ENCODE measurements at places on chromosomes 2 and 18.

GRCh38 chr2:206481056-206481455 is 37.7 kb downstream of the ADAM23 start:
- no peak for DNase-seq

DNA sequence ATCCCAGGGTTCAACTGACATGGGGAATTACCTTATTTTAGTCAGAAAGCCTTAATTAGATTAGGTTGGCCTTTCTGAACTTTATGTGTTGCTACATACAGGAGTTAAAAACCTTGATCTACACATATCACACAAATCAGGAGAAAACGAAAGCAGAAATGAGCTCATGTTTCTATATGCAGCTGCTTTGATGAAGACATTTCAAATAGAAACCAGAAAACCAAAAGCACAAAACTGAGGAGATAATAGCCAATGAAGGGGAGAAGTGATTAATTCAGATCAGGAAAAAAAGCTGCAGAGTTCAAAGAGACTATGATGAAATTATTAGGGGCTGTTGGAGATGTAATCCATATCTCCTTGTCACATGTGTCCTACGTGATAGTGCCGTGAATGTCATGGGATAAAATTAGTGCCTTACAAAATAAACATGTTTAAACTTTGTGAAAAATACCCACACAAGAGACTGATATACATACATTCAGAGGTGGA is 255.0 kb downstream of the CAMKMT start:
- no peak for DNase-seq

DNA sequence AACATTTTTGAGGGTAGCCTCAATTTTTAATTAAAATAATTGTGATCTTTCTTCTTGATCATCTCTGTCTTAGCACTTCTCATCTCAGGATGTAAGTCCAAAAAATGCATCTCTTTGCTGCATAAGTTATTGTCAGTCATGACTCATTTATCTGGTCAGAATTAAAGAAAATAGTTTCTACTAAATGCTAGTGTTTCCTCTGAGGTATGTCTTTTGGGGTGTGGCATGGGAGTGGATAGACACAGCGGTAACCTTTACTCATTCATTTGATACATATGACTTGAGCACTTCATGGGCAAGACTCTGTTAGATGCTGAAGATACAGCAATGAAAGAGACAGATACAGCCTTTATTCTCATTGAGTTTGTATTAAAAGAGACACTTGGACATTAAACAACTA is 284.7 kb downstream of the IRS1 start:
- DNase-seq = no peak

DNA sequence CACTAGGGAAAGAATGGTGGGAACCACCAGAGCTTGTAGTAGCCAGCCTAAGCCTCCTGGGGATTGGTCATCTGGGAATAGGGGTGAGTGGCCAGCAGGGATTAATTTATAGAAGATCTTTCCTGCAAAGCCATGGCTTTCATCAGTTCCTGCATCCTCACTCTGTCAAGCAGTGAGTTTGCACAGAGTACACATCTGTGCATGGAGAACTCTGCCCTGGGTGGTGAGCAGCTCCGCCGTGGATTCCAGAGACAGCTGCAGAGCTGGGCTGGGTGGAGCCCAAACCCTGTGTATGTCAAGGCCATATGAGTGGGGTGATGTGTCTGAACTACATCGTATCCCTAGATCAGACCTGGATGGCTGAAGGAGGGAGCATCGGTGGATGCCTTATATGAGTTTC is 182.2 kb downstream of the GLI2 start:
- no peak for DNase-seq

- no peak for DNase-seq
Measured at GRCh38 chr2:49210191-49210590, 55.9 kb upstream of the FSHR start.

DNA sequence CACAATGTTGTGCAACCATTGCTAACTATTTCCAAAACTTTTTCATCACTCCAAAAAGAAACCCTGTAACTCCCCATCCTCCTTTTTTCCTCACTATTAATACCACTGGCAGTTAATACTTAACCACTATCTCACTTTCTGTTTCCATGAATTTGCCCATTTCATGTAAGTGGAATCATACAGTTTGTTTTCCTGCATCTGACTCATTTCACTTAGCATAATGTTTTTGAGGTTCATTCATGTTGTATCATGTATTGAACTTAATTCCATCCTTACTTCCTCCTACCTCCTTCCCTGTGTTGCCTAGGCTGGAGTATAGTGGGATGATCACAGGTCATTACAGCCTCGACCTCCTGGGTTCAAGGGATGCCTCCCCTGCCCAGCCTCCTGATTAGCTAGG is 68.3 kb downstream of the FAM117B start:
- no peak for DNase-seq

GRCh38 chr2:74599676-74600075 is 45.2 kb downstream of the DOK1 start:
- no peak for DNase-seq

GRCh38 chr2:46009772-46010171 is 287.4 kb upstream of the EPAS1 start:
- no peak for DNase-seq

GRCh38 chr2:173451118-173451517 is 96.4 kb downstream of the CDCA7 start:
- DNase-seq = no peak

GRCh38 chr2:229901819-229902218 is 20.0 kb downstream of the TRIP12 start:
- DNase-seq = no peak

DNA sequence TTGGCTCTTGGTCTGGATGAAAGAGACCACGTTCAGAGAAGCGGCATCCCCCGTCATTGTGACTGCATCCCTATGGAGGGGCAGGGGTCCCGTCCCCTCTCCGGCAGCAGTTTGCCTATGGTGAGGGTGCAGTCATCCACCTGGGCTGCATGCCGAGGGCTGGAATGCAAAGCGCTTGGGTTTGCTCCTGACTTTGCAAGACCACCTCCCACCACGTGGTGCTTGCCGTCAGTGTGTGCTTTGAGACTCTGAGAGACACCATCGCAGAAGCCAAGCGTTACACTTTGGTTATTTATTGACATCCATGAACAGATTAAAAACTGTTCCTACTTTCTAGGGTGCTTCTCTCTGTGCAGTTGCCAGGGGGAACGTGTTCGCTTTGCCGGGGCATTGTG is 59.5 kb downstream of the SH3RF3 start:
- no peak for DNase-seq

GRCh38 chr2:101193033-101193626 is 41.9 kb upstream of the TBC1D8 start:
- no peak for DNase-seq

DNA sequence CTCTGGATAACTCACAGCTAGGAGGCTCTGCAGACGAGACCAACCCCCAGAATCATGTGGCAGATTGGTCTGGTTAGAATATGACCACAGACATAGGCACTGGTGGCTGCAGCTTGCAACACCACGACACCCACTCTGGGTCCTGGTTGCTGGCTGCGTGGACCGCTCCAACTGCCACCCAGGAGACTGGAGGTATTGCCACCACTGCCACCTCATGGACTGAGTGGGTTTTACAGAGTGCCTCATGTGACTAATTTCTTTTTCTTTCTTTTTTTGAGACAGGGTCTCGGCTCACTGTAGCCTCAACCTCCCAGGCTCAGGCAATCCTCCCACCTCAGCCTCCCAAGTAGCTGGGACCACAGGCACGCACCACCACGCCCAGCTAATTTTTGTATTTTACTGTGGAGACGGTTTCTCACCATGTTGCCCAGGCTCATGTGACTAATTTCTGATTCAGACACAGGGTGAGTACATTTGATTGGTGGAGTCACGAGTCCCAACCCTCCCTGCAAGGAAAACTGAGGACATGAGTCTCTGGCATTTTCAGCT is 29.9 kb upstream of the NT5DC4 start:
- DNase-seq = peak; percentile 42

DNA sequence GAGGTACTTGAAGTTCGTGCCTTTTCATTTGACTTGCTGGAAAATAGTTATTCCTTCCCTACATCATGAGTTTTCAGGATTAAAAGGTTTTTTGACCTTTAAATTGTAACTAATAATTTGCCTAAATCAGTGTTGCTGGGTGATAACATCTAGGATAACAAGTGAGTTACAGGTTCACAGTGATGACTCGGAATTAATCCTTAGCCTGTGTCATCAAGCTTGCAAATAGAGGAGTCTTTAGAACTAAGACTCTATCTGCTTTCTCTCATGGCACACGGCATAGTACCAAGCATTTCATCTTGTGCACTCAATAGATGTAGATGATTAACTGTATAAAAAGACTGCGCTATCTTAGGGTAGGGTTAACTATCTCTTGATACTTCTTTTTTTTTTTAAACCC is 79.5 kb downstream of the CAMKMT start:
- no peak for DNase-seq

- DNase-seq = no peak
Measured at GRCh38 chr2:194100201-194100600, 1556.8 kb upstream of the SLC39A10 start.

- no peak for DNase-seq
Measured at GRCh38 chr2:142495141-142495540, 364.3 kb upstream of the LRP1B start.

GRCh38 chr2:39719317-39719716 is 53.6 kb downstream of the TMEM178A start:
- DNase-seq = no peak

- DNase-seq = no peak
Measured at GRCh38 chr2:15765686-15766302, 174.1 kb downstream of the DDX1 start.

- DNase-seq = no peak
Measured at GRCh38 chr2:105255979-105256378, 14.4 kb downstream of the GPR45 start.

GRCh38 chr2:71303849-71304248 is 27.7 kb upstream of the ZNF638 start:
- no peak for DNase-seq

GRCh38 chr2:159266554-159266953 is 19.9 kb downstream of the WDSUB1 start:
- no peak for DNase-seq

DNA sequence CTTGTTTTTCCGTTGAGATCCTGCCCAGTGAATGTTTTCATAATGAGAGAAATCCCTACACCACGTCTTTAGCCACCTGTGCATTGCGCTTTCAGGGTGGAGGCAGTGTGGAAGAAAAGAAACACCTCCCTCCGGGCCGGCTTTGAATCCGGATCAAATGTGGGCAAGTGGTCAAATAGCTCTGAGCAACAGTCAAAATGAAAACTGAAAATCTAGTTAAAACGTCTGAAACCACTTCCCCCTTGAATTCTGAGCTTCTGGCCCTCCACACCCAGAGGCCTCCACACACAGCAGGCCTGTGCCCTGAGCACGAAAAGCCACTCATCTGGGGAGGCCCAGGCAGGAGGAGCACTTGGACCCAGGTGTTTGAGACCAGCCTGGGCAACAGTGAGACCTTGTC is 263.6 kb upstream of the SALL3 start:
- DNase-seq = no peak

GRCh38 chr2:176555781-176556180 is 286.5 kb downstream of the MTX2 start:
- DNase-seq = no peak

- no peak for DNase-seq
Measured at GRCh38 chr18:64539847-64540246, 391.0 kb upstream of the LINC00305 start.

DNA sequence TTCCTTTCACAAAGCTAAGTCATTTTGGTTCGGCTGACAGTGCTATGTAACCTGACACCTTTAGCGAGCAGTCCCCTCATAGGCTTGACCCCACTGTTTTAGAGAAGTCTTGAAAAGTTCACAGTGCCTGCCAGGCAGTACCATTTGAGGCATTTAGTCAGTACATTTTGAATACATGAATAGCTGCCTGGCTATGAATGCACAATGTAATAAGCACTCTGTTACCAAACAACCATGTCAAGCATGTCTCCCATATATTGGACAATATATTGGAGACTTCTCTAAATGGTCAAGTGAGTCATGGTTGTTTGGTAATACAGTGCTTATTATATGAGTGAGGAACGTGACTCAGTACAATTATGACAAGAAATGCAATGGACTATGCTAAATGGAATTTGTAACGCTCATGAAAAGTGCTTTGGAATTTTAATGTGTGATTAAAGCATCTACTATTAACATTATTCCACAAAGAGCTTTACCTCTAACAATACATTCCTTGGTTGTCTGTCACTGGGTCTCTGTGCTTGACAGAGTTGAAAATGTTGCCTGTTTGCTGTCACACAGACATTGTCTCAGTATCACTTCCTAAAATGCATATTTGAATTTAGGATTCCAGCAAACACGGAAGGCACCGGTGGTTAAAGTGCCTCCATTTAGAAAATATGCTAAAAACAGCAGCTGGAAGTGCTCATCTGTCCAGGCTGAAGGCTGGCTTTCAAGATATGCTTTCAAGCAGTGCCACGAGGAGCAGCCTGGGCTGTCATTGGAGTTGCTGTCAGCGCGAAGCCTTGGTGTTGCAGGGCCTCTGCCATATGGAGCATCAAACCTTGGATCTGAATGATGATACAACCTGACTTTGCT is 458.6 kb downstream of the FBXO15 start:
- no peak for DNase-seq

- no peak for DNase-seq
Measured at GRCh38 chr18:53861185-53861584, 363.3 kb downstream of the MBD2 start.

- no peak for DNase-seq
Measured at GRCh38 chr2:162430323-162430722, 86.4 kb downstream of the GCA start.

DNA sequence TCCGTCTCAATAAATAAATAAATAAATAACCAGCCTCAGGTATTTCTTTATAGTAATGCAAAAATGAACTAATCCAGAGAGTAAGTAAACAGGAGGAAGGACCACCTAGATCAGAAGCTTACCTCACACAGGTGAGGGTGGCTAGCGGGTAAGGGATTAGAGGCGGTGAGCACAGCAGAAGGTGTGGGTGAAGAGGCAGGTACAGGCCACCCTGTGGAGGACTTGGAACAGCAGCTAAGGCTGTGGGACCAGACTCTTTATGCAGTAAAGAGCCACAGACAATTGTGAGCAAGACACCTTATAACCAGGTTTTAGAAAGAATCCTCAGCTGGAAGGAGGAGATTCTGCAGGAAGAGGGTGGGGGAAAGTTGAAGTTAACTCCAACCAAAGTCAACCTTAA is 34.2 kb upstream of the TTR start:
- DNase-seq = no peak

- no peak for DNase-seq
Measured at GRCh38 chr2:85468704-85469349, 50.3 kb downstream of the SH2D6 start.

GRCh38 chr2:161386228-161386824 is 29.8 kb upstream of the TBR1 start:
- no peak for DNase-seq

- DNase-seq = no peak
Measured at GRCh38 chr2:98093146-98093545, 6.2 kb downstream of the VWA3B start.

DNA sequence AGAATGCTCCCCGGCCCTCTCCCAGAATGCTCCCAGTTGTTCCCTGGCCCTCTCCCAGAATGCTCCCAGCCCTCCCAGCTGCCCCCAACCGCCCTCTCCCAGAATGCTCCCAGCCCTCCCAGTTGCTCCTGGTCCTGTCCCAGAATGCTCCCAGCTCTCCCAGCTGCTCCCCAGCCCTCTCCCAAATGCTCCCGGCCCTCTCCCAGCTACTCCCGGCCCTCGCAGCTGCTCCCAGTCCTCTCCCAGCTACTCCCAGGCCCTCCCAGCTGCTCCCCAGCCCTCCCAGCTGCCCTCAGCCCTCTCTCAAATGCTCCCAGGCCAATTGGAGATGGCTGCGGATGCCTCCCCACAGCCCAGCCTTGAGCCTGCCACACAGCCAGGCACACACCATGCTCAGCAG is 31.1 kb downstream of the BIN1 start:
- no peak for DNase-seq

Data from stimulated activated CD4-positive, alpha-beta T cell treated with anti-CD3 and anti-CD28 coated beads, Interleukin-2, amount 100 ng/mL, for 4 hours (primary cell).